NCI-H526 treated with DMSO at 0.1 percent for 48 hours (cell line): ENCODE measurements at places on chromosomes 13 and 19.
A peak's percentile ranks its signal among the peaks of the same experiment; 100 is the strongest.

DNA sequence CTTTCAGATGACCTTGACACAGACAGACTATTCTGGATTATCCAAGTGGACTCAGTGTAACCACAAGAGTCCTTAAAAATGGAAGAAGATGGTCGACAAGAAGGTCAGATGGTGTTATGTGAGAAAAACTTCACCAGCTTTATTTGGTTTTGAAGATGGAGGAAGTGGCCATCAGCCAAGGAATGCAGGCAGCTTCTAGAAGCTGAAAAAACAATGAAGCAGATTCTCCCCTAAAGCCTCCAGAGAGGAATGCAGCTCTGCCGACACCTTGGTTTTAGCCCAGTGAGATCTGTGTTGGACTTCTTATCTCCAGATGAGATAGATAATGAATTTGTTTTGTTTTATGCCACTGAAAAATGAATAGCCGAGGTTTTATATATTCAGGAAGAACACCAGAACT lies 501.5 kb downstream of the DCT start:
- no peak for DNase-seq

DNA sequence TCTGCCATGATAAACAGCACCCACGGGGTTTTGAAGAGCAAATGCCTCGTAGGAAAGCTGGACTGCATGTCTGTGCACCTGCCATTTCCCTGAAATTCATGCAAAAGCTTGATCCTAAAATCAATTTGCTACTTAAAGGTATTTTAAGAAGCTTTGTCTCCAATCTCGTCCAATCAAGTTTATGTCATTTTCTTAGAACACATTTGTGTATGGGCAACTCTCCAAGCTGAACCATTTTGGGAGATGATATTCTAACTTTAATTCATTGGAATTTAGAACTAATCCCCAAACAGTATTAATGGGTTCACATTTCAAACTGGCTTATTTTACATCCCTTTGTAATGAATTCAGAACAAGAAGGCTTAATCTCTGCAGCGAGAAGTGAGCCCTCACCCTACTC lies 822 bp downstream of the ADPRHL1 start:
- DNase-seq, result no peak

DNA sequence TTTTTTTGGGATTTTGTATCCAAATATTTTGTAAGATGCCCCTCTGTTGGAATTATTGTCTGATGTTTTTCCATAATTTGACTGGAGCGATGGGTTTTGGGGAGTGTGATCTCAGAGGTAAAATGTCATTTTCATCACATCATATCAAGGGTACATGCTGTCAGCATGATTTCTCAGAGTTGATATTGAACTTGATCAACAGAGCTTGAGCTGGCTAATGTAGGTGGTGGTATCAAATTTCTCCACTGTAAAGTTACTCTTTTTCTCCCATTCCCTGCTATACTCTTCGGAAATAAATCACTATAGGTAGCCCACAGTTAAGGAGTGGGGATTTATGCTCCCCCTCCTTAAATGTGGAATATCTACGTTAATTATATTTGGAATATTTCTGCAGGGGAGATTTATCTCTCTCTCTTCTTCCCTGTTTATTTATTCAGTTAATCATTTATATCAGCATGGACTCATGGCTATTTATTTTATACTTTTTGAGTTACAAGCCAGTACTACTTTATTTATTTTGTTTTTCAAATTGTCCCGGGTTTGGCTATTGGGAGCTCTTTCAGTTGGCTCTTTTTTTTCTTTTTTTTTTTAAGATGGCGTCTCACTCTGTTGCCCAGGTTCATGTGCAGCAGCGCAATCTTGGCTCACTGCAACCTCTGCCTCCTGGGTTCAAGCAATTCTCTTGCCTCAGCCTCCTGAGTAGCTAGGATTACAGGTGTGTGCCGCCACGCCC lies 8.8 kb downstream of the SETDB2 start:
- DNase-seq, result no peak

DNA sequence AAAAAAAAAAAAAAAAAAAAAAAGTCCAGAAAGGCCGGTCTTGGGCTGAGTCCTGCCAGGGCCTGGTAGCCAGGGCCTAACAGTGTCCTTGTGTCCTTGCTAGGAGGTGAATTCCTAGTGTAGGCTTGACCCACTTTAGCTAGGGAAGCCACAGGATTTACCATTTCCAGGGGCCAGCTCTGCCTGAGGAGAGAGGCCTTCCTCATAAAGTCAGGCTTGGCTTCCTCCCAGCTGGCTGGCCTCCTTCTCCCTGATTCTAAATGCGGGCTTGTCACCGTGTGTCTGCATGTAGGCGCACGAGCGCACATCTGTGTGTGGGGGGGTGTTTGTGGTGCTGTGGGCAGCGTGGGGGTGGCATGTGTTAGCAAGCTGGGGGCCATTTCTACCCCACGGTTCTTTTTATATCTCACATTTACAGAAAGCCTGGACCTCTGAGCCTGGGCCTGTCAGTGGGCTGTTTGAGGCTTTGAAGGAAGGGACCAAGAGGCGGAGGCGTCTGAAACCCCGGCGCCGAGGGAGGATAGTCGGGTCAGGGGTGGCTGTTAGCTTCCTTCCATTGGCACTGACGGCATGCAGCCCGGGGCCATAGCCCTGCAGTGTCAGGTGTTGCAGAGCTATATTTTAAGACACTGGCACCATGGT lies 31.7 kb downstream of the IER2 start:
- DNase-seq, result no peak

- DNase-seq, result no peak
Observed at GRCh38 chr19:10173527-10173926, 21.2 kb downstream of the DNMT1 start.

DNA sequence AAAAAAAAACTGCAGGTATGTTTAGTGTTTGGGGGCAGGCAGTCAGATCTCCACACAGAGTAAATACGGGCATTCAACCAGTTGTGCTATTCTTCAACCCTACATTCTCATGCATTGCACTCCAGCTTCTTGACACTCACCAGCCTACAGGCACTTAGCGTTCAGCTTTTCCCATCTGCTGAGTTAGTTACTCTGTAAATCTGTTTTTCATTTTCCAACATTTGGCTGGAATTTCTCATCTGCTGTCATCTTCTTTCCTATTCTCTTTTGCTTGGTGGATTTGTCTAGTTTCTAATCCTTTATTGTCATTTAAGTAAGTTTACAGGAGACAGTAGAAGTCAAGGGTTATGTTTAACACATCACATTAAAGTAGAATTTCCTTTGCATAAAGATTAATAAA lies 1318.9 kb downstream of the OLFM4 start:
- no peak for DNase-seq

DNA sequence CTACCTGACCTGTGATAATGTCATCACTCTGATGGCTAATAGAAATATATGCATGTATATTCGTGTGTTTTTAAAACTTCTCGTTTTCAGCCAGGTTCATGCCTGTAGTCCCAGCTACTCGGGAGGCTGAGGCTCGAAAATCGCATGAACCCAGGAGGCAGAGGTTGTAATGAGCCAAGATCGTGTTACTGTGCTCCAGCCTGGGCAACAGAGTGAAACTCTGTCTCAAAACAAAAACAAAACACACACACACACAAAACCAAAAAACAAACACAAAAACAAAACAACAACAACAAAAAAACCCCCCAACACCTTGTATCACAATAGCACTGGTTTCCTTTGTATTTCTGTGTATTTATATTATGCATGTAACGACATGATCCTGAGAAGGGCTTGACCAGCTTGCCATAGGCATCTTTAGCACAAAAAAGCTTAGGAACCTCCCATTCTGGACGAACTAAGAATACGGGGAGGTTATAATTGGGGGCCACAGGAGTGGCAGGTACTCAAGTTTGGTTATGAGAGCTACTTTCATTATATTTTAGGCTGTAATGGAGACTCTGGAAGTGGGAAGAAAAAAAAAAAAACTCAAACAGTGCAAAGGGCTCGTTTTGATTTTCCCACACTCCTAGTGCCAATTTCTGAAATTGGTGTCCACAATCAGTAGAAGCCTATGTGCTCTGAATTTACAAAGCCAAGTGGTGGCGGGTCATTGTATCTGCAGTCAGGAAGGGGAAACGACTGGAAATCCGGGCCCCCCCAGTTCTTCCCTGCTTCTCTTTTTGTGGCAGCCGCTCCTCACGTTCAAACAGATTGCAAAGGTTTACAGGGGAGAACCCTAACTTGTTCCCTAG lies 1.2 kb upstream of the ACP7 start:
- DNase-seq, result no peak

GRCh38 chr13:33259296-33259695 lies 26.3 kb downstream of the STARD13 start:
- DNase-seq, result no peak

- DNase-seq, result no peak
Observed at GRCh38 chr19:38033658-38034491, 126.9 kb downstream of the SIPA1L3 start.

DNA sequence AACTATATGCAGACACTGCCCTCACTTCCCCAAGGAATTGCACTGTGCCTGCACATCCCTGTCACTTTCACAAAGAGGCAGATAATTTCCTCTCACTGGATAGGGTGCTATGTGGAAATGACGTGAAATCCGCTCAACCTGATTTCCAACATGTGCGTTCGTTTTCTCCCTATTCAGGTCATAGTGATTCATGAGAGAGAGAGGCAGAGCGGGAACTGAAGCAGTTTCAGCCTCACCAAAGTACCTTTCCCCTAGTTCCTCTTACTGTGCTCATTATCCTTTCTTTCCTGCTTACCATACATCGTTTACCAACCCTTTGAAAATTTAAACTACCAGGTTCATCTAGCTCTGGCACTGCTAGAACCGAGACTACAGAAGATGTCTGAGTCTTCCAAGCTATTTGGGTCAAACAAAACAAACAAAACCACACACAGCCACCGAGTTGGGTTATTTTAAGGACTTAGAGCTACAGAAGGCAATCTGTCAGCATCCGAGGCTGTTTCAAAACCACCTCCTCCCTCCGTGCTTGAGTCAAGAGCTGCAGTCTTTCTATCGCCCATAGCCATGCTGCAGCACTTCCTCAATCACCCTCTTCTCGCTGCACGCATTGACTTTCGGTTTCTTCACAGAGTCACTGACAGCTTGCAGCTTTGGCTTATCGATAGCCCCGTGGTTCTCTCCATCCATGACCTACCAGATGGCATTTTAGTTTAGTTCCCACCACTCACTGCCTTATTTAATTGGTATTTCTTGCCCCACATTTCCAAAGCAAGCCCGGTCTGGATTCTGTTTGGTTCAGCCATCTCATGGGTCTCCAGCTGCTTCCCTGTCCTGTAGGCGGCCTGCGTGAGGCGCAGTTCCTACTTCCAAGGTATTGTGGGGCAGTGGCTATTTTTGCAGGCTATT lies 1395.8 kb downstream of the EFNB2 start:
- no peak for DNase-seq

- no peak for DNase-seq
Observed at GRCh38 chr13:99327126-99327525, 19.9 kb upstream of the GPR183 start.

- DNase-seq, result no peak
Observed at GRCh38 chr13:40385858-40386180, 280.6 kb downstream of the FOXO1 start.

DNA sequence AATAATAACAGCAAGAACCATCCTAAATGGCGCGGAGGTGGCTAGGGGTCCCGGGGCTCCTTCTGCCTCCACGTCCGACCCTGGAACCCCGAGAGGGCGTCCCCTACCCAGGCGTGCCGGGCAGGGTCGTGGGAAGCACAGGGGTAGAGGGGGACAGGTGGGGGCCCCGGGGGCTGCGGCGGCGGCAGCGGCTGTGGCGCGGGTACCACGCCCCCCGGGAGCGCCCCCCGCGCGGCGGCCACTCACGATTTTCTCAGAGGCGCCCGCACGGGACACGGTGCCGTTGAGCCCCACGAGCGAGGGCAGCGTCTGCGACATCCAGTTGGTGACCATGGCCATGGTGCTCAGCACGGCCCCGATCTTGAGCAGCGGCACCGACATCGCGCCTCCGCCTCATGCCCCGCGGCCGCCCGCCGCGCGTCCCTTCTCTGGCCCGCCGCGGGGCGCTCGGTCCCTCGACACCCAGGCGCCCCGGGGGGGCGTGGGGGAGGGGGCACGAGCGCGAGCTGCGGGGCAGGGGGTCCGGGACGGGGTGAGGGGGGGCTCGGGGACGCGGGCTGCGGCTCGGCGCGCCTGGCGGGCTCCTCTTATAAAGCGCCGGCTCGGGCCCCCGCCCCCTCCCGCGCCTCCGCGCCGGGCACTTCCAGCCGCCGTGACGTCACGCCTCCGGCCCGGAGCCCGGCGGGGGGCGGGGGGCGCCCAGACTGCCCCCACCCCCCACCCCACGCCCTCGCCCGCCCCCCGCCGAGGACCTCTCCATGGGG lies 22.9 kb downstream of the OLFM2 start:
- no peak for DNase-seq

DNA sequence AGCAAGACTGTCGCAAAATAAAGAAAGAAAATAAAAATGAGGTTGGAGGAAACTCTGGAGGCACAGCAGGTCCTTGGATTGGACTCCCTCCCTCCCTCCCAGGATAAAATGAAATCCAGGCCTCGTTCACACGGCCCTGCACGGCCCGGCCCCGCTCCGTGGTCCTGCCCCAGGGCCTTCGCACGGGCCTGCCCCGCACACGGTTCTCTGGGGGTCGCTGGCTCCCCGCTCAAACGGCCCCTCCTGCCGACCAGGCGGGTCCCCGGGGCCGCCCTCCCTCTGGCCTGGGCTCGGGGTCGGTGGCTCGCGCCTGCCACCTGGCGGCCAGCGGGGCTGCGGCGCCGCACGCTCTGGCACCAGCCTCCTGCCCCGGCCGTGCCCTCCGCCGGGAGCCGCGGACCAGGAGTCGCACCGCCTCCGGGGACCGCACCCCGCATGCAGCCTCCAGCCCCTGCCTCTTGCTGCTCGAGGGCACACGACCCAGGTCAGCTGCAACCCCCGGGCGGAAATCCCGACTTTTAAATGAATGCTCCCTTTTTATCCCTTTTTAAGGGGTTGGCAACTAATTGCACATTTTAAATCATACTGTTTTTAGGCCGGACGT lies 1.5 kb upstream of the WDR18 start:
- no peak for DNase-seq

GRCh38 chr13:85521657-85522056 lies 277.6 kb downstream of the SLITRK6 start:
- DNase-seq, result peak; percentile 87

- no peak for DNase-seq
Observed at GRCh38 chr19:10766671-10767201, 48.9 kb downstream of the DNM2 start.

GRCh38 chr13:29758531-29759114 lies 91.8 kb downstream of the UBL3 start:
- DNase-seq, result no peak

DNA sequence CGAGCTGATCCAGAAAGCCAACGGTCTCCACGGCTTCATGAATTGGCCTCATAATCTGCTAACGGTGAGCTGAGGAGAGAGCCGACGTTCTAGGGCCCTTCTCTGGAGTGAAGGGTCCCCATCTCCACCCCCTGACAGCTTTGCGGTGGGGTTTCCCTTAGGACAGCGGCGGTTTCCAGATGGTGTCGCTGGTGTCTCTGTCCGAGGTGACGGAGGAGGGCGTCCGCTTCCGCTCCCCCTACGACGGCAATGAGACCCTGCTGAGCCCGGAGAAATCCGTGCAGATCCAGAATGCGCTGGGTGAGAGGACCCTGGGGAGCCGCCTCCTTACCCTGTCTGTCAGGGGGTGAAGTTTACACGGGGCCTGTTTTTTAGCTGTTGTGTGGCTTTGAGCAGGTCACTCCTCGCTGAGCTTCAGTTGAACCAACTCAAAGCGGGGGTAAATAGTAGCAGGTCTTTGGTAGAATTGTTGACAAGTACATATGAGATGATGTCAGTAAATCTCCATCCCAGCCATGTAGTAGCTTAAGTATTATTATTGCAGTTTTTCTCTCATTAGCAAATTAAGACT lies 801 bp downstream of the QTRT1 start:
- DNase-seq, result no peak
